NCI-H69 (cell line): ENCODE measurements at places on chromosomes 6 and 20.

DNA sequence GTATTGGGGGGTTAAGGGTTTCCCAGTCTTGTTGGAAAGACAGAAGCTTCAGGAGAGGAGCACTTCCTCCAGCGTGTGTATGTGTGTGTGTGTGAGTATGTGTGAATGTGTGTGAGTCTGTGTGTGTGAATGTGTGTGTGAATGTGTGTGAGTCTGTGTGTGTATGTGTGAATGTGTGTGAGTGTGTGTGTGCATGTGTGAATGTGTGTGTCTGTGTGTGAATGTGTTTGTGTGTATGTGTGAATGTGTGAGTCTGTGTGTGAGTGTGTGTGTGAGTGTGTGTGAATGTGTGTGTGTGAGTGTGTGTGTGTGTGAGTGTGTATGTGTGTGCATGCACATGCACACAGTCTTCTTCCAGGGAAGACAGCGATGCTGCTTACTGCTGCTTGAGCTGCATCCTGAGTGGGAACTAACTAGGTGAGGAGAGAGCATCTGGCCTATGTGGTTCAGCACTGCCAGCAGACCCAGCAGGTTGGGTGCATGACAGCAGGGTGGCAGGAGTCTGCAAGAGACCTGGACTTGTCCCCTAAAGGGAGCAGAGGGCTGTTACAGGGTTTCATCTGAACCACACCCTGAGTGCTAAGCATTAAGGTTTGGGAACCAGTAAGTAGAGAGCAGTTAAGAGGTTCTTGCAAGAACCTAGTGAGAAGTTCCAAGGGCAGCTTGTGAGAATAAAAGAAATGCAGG, 22.7 kb upstream of the CCND3 start:
- DNase-seq = no peak

DNA sequence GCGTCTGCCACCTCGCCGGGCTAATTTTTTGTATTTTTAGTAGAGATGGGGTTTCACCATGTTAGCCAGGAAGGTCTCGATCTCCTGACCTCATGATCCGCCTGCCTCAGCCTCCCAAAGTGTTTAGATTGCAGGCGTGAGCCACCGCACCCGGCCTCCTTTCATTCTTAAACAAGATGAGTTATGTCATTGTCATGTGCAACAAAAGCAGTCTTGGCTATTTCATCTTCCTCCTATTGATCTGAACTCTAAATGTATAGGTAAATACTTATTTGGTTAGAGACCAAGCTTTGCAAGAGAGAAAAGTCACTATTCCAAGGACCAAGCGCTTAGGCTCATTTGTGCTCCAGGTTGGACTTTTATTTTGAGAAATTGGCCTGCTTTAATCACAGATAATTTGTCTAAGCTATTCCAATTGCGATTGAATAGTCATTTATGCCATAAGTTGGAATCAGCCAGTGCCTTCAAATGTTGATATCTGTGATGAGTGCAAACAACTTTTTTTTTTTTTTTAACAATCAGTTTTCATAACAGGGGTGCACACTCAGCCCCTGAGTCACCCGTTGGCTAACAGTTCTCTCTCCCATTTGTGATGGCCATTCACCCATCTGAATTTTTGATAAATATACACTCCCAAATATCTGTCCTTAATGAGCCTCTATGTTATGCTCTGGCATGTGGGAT, 167.3 kb downstream of the BCAS1 start:
- no peak for DNase-seq

- no peak for DNase-seq
Measured at GRCh38 chr6:149194820-149195558, 122.5 kb upstream of the TAB2 start.

- DNase-seq = no peak
Measured at GRCh38 chr6:71181565-71181964, 107.0 kb upstream of the OGFRL1 start.

DNA sequence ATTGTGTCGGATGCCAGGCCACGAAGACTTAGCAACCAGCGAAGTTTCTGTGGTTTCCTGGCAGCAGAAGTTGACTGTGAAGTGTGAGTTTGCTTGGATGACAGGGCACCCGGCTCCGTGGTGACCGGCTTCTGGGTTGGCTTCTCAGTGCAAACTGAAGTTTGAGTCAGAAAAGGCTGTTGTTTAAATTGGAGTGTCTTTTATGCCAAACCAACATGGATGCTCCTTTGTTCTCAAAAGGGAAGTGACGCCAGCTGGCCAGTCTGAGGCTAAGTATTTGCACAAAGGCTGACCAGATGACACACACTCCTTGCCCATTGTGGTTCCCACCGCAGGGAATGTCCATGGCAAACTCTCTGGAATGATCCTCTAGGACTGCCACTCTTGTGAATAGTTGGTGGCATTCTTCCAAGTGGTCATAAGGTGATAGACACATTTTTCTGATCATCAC, 164.8 kb upstream of the QKI start:
- DNase-seq = peak; percentile 39

DNA sequence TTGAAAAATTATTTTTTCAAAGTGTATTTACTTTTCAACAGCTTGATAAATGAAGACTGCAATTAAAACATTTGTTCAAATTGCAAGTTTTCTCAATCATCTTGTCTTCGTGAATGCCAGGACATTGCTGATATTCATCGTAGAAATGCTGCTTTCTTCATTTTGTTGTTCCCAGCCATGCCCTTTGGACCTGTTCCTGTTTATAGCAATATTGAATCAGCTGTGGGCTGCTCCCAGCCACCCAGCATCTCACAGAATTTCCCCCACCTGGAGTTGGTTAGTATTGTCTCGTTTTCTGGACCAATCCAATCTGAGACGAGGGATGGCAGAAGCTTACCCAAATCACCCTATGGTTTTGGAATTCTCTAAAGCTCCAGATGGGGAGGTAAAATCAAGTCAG, 40.8 kb downstream of the SLC22A2 start:
- DNase-seq = no peak

DNA sequence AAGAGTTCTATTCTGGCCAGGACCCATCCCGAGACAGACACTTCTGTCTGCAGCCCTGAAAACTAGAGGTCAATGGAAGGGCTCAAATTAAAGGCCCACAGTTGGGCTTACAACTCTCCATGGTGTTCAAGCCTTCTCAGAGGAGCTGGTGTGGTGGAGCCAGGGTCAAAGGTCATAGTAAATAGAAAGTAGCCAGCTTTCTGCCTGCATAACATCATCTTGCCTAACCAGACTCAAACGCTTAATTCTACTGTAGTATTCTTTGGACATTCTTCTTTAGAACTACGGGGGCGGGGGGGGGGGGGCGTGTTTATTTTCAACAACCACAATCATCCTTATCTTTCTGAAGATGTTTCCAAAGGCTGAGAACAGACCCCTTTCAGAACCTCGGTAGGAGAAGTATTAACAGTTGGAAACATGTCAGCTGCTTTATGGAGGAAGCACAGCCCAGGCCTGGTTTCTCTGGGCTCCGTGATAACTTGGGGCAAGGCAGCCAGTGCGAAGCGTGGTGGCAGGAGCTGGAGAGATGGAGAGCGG, 1.5 kb upstream of the RREB1 start:
- no peak for DNase-seq

GRCh38 chr6:117564681-117565080, 37.6 kb downstream of the GOPC start:
- no peak for DNase-seq

DNA sequence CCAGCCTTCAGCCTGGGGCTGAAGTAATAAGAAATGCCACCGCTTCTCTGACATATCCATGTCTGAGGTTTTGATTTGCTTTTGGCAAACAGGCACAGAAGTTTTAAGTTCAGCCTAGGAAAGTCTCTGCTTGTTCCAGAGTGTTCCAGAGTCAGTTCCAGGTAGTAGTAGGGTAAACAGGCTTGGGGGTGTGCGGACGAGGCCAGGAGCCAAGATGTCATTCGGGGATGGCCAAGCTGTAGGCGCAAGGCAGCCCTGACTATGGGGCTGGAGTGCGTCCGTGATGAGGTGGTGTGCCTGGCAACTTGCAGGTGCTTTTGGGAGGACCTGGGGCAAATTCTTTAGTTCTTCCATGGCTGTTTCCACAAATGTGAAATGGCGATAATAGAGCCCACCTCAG, 60.3 kb downstream of the IRF4 start:
- DNase-seq = no peak

- peak; percentile 33 for DNase-seq
Measured at GRCh38 chr20:15155848-15156401, 818.5 kb upstream of the FLRT3 start.

DNA sequence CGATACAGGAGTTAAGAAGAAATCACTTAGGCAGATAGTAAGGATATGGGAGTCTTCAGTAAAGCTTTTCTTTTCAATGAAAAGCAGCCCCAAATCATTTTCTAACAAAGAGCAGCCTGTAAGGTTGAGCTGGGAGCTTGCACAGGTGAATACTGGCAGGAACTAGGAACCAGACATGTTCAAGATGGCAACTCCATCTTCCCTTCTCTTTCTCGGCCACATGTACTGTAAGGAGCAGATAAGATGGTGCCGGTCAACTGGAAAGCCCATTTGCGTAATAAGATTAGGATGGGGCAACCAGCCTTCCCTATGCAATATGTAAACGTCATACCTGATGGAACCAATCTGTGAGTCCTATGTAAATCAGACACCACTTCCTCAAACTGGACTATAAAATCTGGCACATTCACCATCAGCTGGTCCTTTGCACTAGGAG, 46.2 kb upstream of the RNGTT start:
- no peak for DNase-seq

- DNase-seq = no peak
Measured at GRCh38 chr6:63997221-63997620, 361.6 kb downstream of the PHF3 start.

- no peak for DNase-seq
Measured at GRCh38 chr6:108343894-108344293, 49.0 kb downstream of the AFG1L start.

- no peak for DNase-seq
Measured at GRCh38 chr6:15530411-15530810, 132.4 kb downstream of the DTNBP1 start.

- DNase-seq = peak; percentile 3
Measured at GRCh38 chr20:41072190-41072863, 43.7 kb downstream of the TOP1 start.

DNA sequence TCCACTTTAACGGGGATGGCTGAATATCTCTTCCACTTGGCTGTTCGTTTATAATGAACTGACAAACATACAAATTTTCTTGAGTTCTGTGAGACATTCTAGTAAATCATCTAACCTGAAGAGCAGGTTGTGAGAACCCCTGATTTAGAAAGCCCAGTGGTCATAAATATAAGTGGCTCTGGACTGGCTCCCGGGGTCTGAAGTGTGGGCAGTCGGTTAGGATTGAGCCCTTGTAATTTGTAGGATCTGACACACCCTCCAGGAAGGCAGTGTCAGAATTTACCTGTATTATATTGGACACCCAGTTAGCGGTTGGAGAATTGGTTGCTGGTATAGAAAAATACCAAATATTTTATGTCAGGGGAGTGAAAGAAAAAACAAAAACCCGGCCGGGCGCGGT, 6.8 kb upstream of the GMEB2 start:
- no peak for DNase-seq

DNA sequence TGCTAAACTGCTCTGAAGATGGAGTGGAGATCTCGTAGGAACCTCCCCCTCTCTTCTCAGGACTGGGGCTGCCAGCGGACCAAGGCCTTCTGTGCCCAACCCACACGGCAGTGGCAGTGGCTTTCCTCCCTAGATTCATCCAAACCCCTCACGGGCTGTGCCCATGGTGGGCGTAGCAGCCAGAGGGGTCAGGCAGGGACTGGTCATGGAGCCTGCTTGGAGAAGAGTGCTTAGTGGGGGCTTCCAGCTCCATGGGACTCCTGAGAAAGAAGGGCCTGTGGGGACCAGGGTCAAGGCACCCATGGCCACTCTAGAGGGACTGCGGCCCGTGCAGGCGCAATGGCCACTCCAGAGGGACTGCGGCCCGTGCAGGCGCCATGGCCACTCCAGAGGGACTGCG, 86.6 kb downstream of the TAF4 start:
- DNase-seq = no peak

DNA sequence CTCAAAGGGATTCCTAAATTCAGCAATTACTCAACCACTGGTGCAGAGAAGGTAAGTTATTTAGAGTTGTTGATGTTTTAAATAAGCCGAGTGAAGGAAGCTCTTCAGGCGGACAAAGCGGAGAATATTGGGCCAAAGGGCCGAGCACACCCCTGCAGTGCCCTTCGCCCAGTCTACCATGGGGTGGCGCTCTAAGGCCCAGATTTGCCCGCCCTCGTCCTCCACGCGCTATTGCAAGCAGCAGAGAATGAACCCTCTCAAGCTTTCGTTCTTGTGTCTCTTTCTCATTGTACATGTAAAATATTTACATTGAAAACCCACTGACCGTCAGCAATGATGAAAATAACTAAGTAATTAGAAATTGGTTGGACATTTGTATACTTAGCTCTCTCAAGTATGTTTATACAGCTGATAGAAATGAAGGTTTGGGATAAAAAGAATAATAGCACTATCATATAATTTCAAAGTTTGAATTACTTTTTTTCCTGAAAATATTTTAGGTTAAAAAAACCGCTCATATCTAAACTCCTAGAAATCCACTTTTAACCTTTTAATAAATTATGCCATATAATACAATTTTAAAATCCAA, 195.0 kb upstream of the CEP162 start:
- DNase-seq = peak; percentile 31

DNA sequence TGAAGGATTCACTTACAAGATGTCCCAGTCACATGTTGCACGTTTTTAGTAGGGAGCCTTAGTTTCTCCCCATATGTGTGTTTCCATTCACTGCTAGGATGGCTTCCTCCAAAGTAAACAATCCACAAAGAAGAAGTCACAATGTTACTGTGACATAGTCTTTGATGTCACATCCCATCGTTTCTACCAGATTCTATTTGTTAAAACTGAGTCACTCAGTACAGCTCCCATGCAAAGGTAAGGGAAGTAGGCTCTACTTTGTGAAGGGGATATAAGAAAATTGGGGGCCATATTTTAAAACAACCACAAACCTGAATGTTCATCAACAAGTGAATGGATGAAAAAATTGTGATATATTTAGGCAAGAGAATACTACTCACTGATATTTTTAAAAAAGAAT, at the start of the genes OR11A1 and OR2H1:
Gene OR11A1, minus strand, starts transcription at position 101 of the 400 bp plus-strand sequence. CDS start 29,430 bp downstream, outside the sequence.
Gene OR2H1, plus strand, starts transcription at position 185 of the 400 bp plus-strand sequence. CDS start 4,615 bp downstream, outside the sequence.
- no peak for DNase-seq

DNA sequence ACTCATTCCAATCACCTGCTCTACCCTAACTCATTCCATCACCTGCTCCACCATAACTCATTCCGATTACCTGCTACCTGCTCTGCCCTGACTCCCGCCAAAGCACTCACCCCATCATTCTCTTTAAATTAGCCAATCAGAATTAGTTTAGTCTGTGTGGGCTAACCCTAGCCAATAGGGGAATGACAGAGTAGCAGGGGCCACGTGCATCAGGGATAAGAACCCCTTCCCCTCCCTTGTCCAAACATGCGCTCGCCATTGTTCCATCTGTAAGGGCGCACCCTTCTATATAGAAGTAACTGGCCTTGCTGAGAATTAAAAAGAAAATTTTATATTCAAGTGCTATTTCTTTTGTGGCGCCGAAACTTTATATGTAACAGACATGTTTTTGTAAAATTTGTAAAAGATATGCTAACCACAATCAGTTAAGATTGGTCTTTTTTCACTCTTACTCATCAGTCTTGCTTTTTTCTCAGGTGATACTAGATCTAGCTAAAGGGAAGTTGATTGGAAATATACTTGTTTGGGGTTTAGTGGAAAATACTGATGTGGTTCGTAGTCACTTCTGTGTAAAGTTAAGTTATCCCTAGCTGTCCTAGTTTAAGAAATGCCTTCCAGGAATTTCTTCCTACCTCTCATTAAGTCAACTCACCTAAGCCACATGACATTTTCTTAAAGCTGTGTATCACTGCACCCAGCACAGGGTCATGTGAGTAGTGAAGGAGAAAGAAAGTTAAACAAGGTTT, 16.5 kb downstream of the RTN4IP1 start:
- no peak for DNase-seq

- DNase-seq = no peak
Measured at GRCh38 chr6:32086661-32087573, 22.2 kb downstream of the TNXB start.

- no peak for DNase-seq
Measured at GRCh38 chr6:130882370-130882769, 55.2 kb downstream of the SMLR1 start.
